ENCODE measurements at places on chromosomes 11 and 22.
A peak's percentile ranks its signal among the peaks of the same experiment; 100 is the strongest.

- no peak for DNase-seq
Observed at GRCh38 chr11:132123854-132124835, 753.7 kb downstream of the NTM start.

DNA sequence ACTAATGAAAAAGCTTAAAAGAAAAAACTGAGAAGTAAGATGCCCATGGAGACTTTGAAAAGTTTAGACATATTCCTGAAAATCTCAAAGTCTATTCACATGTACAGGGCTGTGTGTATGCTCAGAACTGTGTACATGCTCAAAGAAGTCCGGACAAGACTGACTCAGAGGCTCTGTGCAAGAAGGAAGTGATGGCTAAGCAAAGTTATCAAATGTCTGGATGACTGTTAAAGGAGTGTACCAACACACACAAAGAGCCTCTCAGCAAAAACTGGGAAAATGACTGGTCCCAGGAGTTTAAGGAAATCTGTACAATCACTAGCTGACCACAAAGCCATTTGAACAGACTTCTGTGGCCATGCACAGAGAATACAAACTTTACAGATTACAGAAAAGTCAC is 33.1 kb upstream of the ARHGAP32 start:
- no peak for DNase-seq

DNA sequence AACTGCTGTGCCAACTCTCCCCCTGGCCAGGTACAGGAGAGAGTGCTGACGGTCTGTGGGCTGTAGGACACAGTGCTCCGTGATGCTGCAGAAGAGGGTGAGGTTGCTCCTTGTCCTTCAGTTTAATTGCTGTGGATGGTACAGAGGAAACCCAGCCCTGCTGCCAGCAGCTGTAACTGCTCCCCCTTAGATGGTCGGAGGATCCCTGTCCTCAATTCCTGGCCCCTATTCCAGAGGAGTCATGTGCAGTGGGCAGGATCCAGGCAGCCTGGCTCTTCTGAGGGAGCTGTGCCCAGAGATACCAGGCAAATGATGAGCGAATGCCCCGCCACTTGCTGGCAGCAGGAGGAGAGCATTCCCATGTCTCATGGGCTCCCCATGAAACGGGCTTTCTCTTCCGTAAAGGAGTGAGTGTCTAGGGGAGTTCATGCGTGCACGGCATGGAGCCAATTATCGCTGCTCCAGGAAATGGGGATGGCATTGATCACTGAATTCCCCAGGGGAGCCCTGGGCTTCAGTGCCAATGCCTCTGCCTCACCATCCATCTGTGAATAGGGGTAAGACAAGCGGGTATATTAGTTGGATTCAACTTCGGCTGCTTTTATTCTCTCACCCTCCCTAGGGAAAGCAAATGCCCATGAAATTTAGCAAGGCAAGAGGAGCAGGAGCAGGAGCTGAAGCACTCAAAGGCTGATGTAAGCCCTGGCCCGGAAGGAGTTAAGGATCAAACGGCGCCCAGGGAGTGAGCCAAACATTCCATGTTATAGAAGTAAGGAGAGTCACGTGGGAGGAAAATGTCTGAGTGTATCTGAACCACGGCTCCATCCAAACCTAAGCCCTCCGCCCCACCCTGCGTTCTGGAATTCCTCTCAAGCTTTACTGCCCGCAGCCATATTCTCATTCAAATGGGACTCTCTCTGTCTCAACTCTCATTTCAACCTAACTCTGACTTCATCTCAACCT is 51.0 kb upstream of the CSNK2A3 start:
- peak; percentile 68 for DNase-seq

GRCh38 chr11:2318707-2319106 is 16.9 kb downstream of the TSPAN32 start:
- no peak for DNase-seq

DNA sequence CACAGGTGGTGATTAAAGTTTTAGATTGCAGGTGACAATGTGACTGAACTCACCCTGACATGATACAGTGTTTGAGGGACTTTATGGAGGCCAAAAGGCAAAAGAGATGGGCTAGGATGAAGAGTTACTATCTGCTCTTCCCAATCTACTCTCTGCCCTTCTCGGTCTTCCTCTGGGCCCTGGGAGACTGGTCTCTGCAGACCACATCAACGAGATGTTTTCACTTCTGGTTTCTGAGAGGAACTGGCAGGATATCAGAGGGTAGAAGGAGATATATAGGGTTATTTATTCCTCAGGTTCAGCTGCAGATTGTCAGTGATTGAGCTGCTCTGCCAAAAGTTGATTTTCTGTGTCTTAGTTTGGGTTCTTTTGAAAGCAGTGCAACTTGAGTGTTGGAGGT is 32.4 kb upstream of the CD44 start:
- no peak for DNase-seq

GRCh38 chr22:40322021-40322420 is 24.3 kb upstream of the ADSL start:
- DNase-seq: no peak

GRCh38 chr11:126024123-126024522 is 38.5 kb downstream of the CDON start:
- DNase-seq: no peak

- no peak for DNase-seq
Observed at GRCh38 chr11:107547961-107548360, 17.6 kb downstream of the ALKBH8 start.

DNA sequence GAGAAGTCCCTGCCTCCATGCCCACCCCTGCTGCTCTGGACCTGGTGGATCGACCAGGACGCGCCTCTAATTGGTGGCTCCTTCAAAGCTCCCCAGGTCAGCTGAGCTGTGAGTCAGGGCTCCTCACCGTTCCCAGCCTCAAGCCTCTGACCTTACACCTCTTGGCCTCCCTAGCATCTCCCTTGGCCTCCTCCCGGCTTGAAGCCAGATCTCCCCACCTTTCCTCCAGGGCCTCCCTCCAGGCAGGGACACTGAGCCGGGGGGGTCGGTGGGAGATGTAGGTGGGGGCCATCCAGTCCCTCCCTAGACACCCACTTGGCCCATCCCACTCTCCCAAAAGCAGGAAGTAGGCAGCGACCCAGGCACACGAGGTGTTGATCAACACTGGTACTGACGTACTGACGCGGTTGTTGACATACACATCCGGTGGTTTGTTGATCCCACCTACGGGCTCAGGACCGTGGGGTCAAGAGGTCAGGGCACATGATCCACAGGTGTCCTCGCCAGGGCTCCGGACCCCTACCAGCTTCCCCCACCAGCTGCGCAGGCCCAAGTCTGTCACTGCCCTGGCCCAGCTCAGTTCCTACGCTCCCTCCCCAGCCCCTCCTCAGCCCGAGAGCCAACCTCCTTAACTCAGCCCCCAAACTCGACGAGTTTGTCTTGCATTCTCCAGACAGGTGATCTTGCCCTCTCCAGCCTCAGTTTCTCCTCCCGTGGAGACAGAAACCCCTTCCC is 802 bp downstream of the ATG2A start:
- DNase-seq: no peak

GRCh38 chr11:114818382-114818781 is 140.1 kb downstream of the NXPE2 start:
- DNase-seq: no peak

GRCh38 chr11:57513911-57514537 is 1.5 kb downstream of the SLC43A1 start:
- DNase-seq: peak; percentile 65

DNA sequence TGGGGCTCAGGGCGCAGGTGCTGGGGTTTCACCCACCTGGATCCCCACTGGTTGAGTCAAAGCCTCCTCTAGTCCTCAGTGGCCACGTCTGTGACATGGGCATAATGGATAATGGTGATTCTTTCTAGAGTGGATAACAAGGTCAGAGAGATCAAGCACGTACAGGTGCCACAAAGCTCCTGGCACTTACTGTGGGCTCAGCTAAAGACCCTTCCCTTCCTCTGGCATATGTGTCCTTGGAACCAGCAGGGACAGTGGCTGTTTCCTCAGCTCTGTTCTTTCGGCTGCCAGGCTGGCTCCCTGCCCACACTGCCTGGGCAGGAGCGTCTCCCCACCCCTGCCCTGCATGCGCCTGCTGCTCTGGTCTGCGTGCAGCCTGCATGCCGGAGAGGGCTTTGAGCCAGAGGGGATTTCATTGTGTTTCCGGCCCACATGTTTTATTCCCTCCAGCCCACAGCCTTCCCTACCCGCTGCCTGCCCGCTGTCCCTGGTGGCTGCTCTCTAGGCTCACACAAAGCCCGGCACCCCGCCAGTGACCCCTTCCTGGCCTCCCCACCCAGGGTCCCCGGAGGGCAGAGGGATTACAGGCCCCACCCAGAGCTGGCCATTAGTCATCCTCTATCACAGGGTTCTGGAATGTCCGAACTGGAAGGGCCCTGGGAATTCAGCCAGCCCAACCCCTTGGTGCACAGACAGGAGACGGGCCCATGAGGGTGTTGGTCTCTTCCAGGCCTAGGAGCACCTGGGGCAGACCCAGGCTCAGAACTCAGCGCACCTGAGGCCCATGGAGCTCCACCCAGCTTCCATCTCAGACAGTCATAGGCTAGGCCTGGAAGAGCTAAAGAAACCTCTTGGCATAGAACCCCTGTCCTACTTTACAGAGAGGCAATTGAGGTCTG is 55.3 kb upstream of the GCAT start:
- peak; percentile 37 for DNase-seq

GRCh38 chr11:84103096-84103495 is 816.9 kb upstream of the CCDC90B start:
- DNase-seq: peak; percentile 69

- DNase-seq: peak; percentile 56
Observed at GRCh38 chr11:70111269-70112016, 33.3 kb downstream of the ANO1 start.

GRCh38 chr11:1695548-1696108 is 1.4 kb upstream of the KRTAP5-6 start:
- DNase-seq: no peak

DNA sequence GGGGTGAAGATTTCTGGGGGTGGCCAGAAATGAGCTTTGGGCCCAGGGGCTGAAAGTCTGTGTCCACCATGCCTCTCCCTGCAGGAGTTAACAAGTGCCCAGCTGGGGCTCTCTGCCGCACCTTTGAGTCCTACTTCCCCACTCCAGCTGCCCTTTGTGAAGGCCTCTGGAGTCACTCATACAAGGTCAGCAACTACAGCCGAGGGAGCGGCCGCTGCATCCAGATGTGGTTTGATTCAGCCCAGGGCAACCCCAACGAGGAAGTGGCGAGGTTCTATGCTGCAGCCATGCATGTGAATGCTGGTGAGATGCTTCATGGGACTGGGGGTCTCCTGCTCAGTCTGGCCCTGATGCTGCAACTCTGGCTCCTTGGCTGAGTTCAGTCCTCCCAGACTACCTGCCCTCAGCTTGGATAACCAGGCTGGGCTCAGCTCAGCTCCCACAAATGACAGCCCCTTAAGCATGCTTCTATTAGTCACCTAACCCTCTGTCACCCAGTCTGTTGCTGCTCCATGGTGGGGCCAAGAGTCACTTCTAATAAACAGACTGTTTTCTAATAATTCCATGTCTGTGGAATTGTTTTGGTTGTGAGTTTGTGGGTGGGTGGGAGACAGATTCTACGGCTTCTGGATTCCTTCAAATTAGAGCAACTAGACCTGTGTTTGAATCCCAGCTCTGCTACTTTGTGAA is 3.0 kb upstream of the INPPL1 start:
- no peak for DNase-seq

- peak; percentile 23 for DNase-seq
Observed at GRCh38 chr22:20526628-20527355, 19.4 kb downstream of the MED15 start.

GRCh38 chr22:48666620-48667019 is 1161.1 kb downstream of the BRD1 start:
- no peak for DNase-seq

- no peak for DNase-seq
Observed at GRCh38 chr11:88521799-88522201, 184.3 kb upstream of the CTSC start.

GRCh38 chr11:68832476-68833181 is 9.1 kb downstream of the CPT1A start:
- DNase-seq: no peak

GRCh38 chr11:68342459-68343158 is 30.2 kb downstream of the LRP5 start:
- peak; percentile 45 for DNase-seq

DNA sequence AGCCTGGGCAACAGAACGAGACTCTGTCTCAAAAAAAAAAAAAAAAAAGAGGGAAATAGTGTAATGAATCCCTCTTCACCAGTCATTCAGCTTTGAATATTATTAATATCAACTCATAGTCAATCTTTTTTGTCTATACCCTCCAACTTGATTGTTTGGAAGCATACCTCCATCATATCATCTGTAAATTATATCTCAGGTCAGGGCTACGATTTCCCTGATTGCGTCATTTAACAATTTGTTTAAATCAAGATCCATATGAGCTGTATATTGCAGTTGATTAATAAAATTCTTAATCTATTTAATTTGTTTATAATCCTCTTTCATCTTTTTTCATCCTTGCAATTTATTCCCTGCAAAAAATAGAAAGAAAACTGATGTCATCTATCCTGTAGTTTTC is 60.2 kb downstream of the USP47 start:
- DNase-seq: no peak

DNA sequence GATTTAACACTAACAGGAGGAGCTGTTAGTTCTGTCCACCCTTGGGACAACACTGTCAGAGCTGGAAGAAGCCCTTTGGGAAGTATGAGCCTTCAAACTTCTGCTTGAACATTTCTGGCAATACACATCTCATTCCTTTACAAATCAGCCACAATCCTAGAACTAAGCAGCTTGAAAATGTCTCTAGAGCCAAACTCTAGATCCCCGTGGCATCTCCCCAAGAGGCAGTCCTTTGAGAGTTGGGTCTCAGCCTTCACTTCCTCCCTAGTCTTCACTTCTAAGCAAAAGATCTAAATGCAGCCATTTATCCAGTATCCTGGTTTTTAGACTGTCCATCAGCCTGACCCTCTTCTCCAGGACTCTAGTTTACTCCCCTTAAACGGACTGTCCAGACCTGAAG is 26.9 kb downstream of the ARFGAP2 start:
- no peak for DNase-seq

- no peak for DNase-seq
Observed at GRCh38 chr11:14376920-14377319, 17.9 kb upstream of the RRAS2 start.

DNA sequence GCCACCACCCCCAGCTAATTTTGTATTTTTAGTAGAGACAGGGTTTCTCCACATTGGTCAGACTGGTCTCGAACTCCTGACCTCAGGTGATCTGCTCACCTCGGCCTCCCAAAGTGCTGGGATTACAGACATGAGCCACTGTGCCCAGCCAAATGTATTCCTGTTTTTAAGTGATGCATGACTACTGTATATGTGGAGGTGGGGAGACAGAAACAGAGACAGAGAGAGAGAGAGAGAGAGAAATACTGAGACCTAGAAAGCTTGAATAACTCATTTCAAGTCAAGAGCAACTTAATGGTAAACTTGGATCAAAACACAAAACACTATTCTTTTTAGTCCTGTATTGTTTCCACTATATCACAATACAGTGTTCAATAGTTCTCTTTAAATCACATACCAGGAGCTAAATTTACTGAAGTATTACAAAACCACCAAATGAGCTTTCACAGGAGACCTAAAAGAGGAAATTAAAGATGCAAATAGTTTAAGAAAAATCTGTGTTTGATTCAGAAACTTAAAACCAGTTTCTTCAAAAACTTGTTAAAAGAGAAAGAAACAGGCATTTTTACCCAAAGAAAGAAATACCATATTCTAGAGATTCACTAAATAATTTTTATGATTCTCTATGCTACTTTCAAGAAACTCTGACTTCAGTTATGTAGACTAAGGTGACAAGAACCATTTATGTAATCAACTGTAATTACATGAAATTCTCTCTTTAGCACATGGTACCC is 188.7 kb downstream of the ETS1 start:
- DNase-seq: no peak

Measured in retina (tissue), 1 donor.